ENCODE measurements at places on chromosomes 12 and 14.

- no peak for DNase-seq
Observed at GRCh38 chr12:115667116-115667515, 610.4 kb downstream of the MED13L start.

DNA sequence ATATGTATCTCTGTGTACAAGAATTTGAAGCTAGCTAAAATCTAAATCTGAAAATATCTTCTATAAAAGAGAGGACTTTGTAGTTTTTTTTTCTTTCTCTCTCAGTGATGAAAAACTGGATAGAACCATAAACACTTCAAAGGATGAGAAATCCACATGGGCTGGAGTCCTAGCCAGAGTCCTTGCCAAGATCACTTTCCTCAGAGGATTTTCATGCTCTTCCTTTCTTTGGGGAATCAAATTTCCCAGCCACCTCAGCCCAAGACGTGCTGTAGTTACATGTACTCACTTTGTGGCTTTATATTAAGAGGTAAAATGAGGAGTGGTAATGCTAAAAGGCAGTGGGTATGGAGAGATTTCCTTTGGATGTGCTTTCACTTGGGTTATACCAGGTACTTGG lies 110.3 kb downstream of the SLC38A1 start:
- DNase-seq, result no peak

- DNase-seq, result peak; percentile 70
Observed at GRCh38 chr14:75277008-75277814, 1.4 kb upstream of the FOS start.

DNA sequence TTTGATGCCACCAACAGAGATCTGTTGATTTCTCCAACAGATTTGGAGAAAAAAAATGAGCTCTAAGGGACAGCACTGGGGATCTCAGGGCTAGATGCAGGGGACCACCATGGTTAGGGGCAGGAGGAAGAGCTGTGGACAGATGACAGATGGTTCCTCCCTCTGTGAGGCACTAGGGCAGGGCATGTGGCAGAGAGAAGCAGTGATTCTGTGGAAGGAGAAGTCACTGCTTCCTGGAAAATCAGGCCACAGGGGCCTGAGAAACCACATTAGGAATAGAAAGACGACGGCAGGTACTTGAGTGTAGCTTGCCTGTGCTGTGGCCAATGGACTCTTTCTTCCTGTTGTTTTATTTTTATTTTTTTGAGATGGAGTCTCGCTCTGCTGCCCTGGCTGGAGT lies 24.9 kb upstream of the TMED2 start:
- no peak for DNase-seq

- DNase-seq, result no peak
Observed at GRCh38 chr12:56243731-56244181, 13.9 kb downstream of the SLC39A5 start.

DNA sequence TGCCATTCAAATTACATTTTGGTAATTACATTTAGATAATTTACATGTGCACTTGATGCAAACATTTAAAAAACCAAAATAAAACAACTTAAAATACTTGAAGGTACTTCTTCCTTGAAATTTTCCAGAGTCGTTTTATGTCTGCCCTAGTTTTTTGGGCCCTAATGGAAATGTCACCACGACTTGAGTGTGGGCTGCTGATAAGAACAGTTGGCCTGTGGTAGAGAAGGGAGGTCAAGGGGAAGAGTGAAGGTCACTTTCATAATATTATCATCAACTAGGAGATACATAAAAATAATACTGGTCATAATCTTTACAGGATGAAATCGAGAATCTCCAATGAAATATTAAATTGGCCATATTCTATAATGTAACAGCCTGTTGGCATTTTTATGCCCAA lies 23.1 kb downstream of the ZDHHC17 start:
- no peak for DNase-seq

GRCh38 chr14:34642595-34642994 lies 12.6 kb upstream of the SNX6 start:
- no peak for DNase-seq

GRCh38 chr14:54776361-54777001 lies 126.1 kb downstream of the GCH1 start:
- peak; percentile 84 for DNase-seq
